ENCODE measurements at places on chromosomes 7 and 10.

DNA sequence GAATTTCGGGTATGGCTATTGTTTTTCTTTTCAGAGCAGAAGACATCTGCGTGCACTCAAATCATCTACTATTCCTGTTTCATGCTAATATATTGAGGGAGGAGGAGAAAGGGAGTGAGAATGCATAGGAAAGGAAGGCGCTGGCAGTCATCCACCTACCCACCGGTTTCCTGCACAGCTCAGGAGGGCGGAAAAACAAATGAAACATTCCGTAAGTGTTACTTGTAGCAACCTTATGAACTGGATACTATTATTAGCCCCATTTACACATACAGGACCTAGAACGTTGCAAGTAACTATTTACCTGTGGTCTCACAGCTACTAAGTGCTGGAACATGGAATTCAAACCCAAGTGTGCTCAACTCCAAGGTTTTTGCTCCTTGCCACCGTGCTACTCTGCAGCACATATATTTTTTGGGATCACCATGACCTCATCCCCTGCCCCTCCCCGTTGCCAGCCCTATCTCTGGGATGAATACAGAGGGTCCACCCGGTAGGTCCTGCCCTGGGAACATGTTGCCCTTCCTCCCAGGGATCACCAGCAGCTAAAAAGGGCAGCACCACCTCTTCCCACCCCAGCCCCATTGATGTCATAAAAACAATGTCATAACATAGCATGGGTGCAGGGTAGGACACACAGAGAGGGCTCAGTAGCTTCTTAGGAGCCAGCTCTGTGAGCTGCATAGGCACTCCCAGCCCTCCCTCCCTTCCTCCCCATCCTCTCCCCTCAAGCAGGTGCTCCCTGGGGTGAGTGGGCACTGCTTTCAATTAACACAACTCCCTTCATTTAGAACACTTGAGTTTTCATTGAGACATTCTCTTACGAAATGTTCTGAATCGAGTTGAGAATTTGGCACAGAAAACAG, 16.9 kb downstream of the GFRA1 start:
- DNase-seq, result peak; percentile 26

DNA sequence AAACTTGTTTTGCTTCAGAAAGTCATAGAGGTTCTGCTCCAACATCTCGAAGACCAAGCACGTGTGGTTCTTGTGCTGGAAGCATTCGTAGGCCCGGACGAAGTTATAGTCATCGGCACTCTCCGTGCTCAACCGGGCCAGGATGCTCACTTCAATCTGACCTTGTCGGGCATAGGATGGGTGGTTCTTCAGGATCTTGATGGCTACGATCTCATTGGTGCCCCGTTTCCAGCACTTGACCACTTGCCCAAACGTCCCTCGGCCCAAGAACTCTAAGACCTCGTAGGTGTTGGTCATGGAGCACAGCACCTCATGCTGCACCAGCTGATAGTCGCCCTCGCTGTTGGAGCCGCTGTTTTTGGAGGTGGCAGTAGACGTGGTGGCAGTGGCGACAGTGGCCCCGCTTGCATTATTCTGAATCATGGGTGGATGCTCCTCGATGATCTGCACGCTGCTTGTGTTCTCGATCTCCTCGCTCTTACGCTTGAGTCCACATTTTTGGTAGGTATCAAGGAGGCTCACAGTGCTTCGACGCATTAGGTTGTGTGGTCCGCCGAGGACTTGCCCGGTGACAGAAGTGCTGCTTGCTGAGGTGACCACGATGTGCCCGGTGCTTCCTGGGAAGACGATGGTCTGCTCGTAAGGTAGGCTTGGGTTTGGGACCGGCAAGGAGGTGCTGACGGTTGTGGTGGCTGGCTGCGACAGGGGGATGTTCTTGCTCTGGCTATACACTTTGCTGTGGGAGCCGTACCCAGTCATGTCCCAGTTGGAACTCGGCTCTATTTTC, 61.4 kb downstream of the HIPK2 start:
- DNase-seq, result no peak

DNA sequence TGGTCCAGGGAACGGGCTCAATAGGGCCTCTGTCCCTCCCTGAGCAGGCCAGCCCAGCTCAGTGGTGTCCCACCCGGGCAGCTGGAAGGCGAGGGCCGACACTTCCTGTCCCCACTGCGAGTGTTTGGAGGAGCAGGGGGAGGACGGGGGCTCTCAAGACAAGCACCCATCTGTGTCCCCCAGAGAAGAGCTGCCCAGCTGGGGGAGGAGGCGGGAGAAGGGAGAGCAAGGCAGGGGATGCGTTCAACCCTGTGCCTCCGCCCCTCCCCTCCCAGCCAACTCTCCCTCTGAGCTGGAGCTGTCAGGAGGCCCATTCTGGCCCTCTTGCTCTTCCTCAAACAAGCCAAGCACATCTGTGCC, 35.7 kb downstream of the ZCCHC24 start:
- DNase-seq, result no peak

DNA sequence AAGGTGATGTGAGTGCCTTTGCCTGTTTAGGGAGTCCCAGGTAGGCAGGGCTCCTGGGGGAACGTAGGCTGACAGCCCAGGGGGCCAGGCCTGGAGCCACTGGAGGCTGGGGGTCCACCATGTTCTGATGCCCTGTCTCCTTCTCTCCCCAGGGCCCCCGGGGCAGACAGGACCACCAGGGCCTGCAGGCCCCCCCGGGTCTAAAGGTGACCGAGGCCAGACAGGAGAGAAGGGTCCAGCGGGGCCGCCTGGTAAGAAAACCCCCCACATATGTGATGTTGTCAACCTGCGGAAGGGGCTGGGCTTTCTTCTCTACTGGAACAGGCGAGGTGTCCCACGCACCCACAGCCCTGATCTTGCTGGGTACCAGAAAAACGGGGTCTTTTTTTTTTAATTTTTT, 85.2 kb downstream of the MYL10 start:
- no peak for DNase-seq

DNA sequence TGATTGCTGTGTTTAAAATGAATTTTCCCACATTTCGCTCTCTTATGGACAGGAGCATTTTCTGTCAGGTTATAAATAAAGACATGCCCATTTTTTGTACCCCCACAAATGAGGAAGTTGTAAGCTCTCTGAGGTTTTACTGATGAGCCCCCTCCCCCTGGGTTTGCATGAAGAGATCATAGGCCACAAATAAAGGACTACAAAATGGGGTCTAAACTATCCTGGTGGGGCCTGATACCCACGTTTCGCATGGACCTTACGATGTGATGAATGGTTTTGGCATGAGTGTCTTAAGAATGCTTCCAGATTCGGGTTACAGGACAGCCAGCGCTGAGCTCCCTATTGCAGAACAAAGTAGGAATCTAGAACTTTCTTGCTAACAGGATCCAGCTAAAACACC, 5.8 kb downstream of the IKZF1 start:
- DNase-seq, result no peak

DNA sequence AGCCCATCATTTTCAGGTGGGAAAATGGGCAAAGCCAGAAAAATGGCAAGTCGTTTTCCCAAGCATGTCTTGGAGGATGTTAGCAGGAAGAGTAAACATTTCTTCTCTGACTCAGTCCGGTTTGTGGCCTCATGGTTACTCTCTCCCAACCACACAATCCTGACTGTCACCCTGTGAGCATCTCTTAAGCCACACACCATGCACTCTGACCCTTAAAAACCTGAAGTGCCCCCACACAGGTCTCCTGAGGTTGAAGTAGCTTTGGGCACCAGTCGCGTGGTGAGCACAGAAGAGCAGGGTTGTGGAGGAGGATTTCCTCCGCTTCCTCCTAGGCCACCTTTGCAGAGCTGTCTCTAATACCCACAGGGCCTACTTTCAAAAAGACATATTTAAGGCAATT, 387.3 kb upstream of the NPVF start:
- no peak for DNase-seq

GRCh38 chr10:22623633-22624253, 90.6 kb downstream of the PIP4K2A start:
- DNase-seq, result no peak

GRCh38 chr7:89770161-89770560, 384.1 kb upstream of the STEAP1 start:
- no peak for DNase-seq

- no peak for DNase-seq
These were observed 409.0 kb upstream of the NRP1 start for GRCh38 chr10:33743429-33743857.

- DNase-seq, result peak; percentile 19
These were observed 37.7 kb downstream of the ATXN7L1 start for GRCh38 chr7:105838627-105839231.

GRCh38 chr7:69335331-69335730, 262.9 kb upstream of the AUTS2 start:
- peak; percentile 66 for DNase-seq

DNA sequence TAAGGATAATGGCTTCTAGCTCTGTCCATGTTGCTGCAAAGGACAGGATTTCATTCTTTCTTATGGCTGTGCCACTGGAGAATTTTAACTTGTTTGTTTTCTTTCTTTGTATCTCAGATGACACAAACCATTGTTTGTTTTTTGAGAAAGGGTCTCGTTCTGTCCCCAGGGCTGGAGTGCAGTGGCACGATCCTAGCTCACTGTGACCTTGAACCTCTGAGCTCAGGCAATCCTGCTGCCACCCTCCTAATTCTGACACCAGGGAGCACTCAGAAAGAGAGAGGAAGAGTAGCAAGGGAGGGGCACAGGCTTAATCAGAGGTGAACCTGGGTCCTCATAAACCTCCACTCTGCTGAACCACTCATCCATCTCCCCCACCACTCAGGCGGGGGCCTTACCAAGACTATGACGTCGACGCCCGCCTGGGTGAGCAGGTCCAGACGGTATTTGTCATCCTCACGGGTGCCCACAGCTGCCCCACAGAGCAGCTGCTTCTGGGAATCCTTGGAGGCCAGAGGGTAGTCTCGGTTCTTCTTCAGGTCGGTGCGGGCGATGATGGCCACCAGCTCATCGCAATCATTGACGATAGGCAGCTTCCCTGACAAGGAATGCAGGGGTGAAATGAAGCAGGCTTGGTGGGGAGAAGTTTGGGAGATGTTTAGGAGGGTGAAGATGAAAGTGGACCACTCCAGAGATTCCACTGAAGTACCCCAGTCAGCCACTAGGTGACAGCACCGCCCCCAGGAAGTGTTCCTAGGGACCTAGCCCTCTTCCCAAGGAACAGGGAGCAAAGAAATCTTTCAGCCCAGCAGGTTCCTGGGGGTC, 11.6 kb downstream of the IMPDH1 start:
- DNase-seq, result peak; percentile 32

DNA sequence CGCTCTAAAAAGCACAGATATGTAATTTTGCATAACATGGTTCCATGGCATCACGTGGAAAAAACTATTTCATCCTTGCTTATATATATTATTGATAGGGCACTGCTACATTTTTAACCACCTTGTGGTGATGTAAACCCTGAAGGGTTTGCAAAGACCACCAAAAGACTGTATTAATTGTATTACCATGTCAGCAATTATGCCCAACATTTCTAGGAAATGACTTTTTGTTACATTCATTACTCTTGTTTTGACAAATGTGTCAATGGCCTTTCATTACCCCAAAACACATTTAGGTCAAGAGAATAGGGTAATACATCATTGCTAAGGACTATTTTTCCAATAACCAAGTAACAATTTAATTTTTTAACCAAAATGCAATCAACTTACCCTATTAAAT, 142.2 kb downstream of the NRCAM start:
- no peak for DNase-seq

Data from fibroblast of skin of abdomen (primary cell).